ENCODE measurements at places on chromosomes 7 and 10. TPM values are rescaled to one million over a fixed set of nuclear protein-coding genes. Genes with fewer than 3 reads are reported as not detected.

SLC26A4 gene
- total RNA-seq, result 1.1 TPM

FAM131B gene
- total RNA-seq, result 2.9 TPM

PRSS37 gene
- total RNA-seq, result not detected

- DNase-seq, result no peak
Observed at GRCh38 chr10:122665329-122665860, 34.3 kb downstream of the C10orf120 start.

DNA sequence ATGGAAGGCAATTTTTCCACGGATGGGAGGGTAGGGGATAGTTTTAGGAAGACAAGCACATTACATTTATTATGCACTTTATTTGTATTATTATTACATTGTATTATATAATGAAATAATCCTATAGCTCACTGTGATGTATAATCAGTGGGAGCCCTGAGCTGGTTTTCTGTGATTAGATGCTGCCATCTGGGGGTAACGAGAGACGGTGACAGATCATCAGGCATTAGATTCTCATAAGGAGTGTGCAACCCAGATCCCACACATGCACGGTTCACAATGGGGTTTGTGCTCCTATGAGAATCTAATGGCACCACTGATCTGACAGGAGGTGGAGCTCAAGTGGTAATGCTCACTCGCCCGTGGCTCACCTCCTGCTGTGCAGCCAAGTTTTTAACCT is 103.9 kb upstream of the STK17A start:
- DNase-seq, result no peak

DNA sequence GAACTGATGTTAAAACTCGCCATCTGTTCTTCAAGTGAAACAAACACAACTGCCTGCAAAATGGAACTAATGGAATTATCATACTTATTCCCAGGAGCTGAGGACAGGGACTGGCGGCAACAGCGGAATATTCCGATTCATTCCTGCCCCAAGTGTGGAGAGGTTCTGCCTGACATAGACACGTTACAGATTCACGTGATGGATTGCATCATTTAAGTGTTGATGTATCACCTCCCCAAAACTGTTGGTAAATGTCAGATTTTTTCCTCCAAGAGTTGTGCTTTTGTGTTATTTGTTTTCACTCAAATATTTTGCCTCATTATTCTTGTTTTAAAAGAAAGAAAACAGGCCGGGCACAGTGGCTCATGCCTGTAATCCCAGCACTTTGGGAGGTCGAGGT is 24.7 kb upstream of the MCM10 start:
- no peak for DNase-seq

DNA sequence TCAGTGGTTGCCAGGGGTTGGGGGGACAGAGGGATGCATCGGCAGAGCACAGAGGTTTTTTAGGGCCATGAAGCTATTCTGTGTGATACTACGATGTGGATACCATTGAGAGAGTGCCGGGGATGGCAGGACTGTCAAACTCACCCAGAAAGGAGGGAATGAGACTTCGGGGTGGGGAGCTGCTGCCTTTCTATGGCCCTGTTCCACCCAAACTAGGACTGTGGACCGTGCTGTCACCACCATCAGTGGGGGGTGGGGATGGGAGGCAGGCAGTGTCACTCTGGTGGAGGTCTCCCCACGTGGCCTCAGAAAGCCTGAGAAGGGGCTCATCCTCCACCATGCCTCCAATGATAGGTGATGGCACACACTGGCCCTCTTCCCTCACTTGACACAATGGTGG is 146.2 kb downstream of the PTPN20 start:
- no peak for DNase-seq

DNA sequence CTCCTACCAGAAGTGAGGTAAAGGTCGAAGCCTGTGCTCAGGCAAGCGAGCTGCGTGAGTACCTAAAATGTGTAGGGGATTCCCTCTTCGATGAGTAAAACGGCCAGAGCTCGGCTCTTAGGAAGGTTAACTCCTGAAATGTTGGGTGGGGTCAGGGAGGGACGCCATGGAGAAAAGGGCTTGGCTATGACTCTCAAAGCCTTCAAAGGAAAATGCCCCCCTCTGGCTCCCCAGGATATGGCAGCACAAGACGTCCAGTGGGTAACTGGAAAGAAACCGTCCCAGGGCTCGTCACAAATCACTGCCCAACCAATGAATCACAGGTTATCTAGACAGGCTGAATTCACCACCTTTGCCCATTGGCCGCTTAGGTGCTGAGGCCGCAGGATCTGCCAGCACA is 58.0 kb downstream of the CALML3 start:
- DNase-seq, result no peak
